ENCODE measurements at places on chromosomes 16 and 17.

- peak; percentile 23 for DNase-seq
These were observed 263.7 kb upstream of the RPL38 start for GRCh38 chr17:73939806-73940205.

DNA sequence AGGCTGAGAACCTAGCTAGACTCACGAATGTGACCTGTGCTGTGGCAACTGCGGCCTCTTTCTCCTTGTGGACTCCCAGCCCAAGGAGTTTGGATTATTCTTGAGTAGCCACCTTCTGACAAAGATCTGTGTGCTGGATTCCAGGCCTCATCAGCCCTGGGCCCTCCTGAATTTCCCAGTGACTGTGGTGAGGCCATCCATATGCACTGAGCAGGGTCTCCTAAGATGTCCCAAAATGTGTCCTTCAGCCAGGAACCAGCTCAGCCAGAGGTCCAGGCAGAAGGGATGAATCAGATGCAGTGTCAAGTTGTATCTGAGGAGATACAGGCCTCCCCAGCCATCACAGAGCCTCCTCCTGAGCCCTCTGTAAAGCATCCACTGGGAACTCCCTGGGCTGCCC is 124.5 kb downstream of the CCDC182 start:
- no peak for DNase-seq

DNA sequence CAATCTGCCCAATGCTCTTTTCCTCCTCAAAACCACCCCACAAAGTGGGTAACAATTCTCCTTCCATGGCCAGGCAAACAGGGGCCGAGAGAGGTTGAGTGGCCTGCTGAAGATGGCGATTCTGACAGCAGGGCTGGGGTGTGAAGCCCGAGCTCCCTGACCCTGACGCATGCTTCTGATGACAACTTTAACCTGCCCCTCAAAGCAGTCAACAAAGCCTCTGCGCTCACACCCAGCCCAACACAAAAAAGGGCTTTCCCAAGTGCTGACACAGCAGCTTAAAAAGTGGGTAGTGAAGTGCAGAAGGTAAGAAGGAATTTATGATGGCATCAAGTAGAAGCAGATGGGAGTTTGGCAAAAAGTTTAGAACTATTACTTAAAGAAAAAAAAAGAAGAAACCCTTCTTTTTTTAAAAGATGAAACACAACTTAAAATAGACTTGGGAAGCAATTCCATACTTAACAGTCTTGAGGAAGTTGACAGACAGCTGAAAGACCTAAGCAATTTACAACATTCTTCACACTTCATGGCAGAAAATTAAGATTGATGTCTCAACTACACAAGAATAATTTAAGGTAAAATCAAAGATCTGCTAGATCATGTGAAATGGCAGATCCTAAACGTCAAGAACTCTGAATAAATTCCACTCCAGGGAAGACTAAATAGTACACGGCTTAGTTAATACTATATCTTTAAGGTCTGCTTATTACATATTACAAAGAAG is 133.9 kb downstream of the PARN start:
- no peak for DNase-seq

GRCh38 chr17:10403589-10403988 is 18.2 kb downstream of the MYH8 start:
- DNase-seq, result no peak

GRCh38 chr17:29655323-29655722 is 32.6 kb upstream of the CORO6 start:
- no peak for DNase-seq

DNA sequence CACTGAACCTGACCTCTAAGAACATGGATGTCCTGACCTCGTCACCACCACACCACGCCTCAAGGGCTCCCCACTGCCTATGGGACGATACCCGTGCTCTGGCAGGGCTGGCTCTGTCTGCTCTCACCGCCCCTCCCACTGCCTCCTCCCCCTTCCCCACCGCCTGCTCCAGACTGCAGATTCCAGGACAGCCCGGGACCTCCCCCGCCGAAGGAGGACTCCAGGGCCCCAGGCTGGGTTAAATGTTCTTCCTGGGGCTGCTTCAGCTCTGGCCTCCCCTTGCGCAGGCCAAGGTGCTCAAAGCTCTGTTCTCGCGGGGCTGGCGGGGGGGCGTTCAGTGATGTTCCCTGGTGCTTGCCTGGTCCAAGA is 3.1 kb downstream of the NPW start:
- DNase-seq, result no peak

DNA sequence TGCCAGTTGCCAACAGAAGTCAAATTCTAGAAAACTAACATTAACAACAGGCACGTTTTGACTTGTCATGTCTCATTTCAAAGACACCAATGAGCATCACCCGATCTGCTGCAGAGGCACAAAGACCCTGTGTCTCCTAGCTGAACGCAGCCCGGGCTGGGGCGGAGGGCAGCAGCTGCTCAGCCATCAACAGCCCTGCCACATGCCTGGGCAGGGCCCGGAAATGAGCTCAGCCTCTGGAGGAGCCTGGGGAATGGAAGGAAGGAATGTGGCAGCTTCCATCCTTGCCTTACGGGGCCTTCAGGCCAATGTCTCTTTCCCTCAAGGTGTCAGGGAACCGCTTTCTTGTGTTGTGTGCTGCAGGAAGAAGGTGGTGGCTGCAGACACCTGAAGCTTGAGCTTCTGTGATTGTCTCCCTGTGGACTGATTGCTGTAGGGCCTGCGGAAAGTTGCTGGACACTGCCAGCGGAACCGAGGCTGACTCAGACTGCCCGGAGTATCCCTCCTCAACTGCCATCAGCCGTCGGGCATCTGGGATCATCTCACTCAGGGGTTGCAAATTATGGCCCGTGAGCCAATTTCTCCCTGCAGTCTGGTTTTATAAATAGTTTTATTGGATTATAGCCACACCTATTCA is 7.3 kb downstream of the CDH13 start:
- DNase-seq, result no peak

GRCh38 chr17:64920419-64921172 is 1.3 kb upstream of the LRRC37A3 start:
- no peak for DNase-seq

- no peak for DNase-seq
These were observed 123.1 kb downstream of the LYRM1 start for GRCh38 chr16:21023509-21024202.

DNA sequence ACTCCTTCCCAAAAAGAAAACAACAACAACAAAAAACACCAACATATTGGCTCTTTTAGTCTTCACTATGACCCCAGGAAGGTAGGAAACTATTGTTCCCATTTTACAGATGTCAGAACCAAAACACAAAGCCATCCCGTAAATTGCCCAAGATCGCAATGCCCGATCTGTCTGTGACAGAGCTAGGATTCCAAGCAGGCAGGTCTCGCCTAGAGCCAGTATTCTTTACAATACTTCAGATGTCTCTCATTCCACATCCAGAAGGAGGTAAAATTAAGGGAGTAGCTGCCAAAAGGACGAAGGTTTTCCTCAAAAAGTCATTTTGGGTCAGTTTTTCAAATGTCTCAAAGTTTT is 21.7 kb downstream of the GRB2 start:
- no peak for DNase-seq

DNA sequence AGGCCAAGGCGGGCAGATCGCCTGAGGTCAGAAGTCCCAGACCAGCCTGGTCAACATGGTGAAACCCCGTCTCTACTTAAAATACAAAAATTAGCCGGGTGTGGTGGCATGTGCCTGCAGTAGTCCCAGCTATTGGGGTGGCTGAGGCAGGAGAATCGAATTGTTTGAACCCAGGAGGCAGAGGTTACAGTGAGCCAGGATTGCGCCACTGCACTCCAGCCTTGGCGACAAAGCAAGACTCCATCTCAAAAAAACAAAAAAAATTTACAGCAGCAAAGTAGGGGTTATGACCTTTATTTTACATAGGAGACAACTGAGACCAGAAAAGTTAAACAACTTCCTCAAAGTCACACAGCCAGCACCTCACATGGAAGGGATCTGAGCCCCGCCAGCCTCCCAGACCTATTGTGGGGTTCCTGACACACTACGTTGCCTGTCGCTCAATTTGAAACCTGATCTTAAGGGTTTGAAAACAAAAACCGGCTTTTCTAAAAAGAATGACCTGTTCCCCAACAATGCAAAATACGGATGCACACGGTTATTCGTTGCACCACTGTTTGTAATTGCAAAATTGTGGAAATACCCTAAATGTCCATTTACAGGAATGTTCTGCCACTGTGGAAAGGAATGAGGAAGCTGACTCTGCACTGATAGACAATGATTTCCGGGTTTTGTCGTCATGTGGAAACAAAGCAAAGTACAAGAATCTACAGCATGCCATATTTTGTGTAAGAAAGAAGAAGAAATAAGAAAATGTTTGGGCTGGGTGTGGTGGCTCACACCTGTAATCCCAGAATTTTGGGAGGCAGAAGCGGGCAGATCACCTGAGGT is 77.2 kb downstream of the CNGB1 start:
- DNase-seq, result no peak
